Upper lobe of right lung (tissue), 1 donor: ENCODE measurements at places on chromosomes 1 and 21. TPM values are rescaled to one million over a fixed set of nuclear protein-coding genes. Genes with fewer than 3 reads are reported as not detected.

DNA sequence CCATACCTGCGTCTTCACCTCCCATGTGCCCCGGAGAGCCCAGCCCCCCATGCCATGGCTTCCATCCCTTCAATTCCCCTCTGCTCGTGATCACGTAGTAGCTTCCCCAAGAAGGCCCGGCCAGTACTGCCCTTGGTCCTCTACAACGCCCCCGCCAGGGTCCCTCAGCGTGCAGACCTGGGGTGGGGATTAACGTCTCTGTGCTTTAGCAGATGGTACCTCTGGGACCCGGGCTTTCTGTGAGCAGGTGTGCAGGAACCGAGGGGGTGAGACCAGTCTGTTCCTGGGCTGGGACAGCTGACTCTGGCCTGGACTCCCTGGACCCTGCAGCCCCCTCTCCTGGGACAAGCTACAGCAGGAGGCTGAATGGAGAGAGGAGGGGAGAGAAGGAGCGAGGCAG is 1.2 kb downstream of the PLCH2 start:
- DNase-seq: no peak

DNA sequence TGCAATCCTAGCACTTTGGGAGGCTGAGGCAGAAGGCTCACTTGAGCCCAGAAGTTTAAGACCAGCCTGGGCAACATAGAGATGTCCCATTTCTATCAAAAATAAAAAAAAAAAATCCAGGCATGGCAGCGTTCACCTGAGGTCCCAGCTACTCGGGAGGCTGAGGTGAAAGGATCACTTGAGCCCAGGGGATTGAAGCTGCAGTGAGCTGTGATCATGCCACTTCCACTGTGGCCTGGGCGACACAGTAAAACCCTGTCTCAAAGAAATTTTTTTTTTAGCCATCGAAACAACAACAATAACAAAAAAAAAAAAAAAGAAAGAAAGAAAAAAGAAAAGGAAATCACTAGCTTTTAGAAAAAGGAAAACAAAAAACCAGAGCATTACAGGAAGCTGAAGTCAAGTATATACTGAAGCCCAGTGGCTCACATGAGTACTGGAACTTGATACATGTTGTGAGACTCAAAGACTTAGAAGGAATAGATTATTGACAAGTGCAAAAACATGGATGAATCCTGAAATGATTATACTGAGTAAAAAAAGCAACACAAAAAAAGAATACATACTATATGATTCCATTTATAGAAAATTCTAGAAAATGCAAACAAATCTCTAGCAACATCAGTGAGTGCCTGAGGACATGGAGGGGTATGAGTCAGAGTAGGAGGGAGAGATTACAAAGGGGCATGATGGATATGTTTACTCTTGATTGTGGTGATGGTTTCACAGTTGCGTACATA is 6.1 kb upstream of the RABGAP1L start:
- no peak for DNase-seq

DNA sequence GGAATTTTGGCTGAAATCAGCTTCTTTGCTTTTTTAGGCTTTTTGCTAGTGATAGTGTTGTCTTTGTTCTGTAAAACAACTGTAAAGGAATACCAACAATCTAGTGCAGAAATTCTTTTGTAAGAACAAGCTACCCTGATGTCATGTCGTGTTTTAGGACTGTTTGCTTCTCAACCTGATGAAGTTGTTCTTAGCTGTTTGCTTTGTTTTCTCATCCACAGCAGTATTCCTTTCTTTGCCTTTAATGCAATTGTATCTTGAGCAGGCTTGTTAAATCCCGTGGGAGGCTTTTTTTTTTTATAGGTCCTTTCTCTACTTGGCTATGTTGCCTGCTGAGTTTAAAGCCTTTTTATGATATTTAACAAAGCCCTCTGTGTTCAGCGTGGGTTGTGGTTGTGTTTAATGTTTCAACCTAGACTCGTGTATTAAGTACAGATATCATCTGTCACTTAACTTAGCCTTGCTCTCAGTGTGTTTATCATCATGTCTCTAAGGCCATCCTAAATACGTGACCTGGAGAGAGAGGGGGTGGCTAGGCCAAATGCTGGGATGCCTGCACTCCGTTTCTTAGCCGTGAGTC is 31.6 kb downstream of the ADARB1 start:
- no peak for DNase-seq

GRCh38 chr21:42865776-42866160 is 13.6 kb downstream of the WDR4 start:
- DNase-seq: peak; percentile 93

GRCh38 chr21:32521736-32522355 is 63.5 kb downstream of the TCP10L start:
- DNase-seq: no peak

PRR9 gene
- not detected for total RNA-seq
